Large intestine (tissue), 12 donors: ENCODE measurements at places on chromosomes 12 and 14. TPM values are rescaled to one million over a fixed set of nuclear protein-coding genes. Genes with fewer than 3 reads are reported as not detected.

The AKAP6 gene
- polyA plus RNA-seq = 8.5 TPM

The PRH2 gene
- polyA plus RNA-seq = 0.55 TPM

The LMNTD1 gene
- polyA plus RNA-seq = 0.22 TPM

DNA sequence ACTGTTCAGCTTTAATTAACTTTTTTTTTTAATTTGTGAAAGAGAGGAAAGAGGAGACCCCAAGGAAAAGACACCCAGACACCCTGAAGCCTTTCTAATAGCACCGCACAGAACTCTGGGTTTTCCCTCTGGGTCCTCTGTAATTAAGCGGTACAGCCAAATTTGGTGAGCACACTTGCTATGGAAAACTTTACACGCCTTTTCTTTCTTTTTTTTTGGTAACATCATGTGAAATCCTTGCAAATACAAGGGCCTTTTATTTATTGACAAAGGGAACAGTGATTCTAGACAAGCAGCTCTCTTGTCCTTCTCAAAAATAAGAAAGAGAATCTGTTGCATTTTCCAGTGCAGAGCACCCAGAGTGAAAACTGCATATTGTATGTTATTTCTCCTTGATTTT, 44.4 kb upstream of the CPM start:
- DNase-seq = no peak

DNA sequence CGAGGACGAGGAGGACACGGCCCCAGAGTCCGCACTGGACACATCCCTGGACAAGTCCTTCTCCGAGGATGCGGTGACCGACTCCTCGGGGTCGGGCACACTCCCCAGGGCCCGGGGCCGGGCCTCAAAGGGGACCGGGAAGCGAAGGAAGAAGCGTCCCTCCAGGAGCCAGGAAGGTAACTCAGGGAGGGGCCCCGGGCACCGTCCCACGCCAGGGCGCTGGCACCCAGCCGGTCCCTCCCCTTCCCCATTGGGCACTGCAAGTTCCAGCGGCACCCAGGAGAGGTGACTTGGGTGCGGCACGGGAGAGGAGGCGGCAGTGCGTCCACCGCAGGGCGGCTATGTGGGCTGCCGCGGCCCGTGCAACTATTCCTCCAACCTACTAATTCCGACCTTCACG, 9.3 kb upstream of the ADSS1 start:
- DNase-seq = no peak

GRCh38 chr14:75738192-75738591, 77.1 kb downstream of the TTLL5 start:
- no peak for DNase-seq

DNA sequence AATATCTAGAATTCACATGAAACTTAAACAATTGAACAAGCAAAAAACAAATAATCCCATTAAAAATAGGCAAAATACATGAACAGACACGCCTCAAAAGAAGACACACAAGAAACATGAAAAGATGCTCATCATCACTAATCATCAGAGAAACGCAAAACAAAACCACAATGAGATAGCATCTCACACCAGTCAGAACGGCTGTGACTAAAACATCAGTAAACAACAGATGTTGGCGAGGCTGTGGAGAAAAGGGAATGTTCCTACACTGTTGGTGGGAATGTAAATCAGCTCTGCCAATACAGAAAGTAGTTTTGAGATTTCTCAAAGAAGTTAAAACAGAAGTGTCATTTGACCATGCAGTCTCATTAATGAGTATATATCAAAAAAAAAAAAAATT, 121.3 kb downstream of the PTPRO start:
- no peak for DNase-seq

The CACNA1C gene
- 5.9 TPM for polyA plus RNA-seq

DNA sequence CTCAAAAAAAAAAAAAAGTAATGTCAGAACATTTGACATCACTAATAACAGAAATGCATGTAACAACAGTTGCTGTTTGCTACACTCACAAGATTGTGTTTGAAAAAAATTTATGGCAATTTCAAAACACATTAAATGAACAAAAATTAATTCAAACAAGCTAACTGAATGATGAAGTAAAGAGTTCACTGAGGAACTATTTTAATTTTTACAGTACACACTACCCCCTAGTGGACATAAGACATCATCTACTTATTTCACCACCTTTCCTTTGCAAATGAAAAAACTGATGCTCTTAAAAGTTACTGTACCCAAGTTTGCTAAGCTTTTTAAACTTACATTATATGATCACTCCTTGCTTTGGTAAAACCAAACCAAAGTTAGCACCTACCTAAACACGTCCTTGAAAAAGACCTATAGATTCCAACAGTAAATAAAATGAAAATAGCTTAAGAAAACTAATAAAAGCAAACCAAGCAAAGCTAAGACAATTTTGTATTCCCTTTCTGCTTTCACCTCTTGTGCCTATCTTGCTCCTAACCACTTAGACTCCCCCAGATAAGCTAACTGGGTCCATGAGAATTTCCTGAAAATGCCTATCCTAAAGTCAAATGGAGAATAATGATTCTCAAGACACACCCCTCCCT, 22.2 kb downstream of the UBE2N start:
- DNase-seq = peak; percentile 36

GRCh38 chr12:90757957-90758356, 197.0 kb downstream of the CCER1 start:
- DNase-seq = no peak

DNA sequence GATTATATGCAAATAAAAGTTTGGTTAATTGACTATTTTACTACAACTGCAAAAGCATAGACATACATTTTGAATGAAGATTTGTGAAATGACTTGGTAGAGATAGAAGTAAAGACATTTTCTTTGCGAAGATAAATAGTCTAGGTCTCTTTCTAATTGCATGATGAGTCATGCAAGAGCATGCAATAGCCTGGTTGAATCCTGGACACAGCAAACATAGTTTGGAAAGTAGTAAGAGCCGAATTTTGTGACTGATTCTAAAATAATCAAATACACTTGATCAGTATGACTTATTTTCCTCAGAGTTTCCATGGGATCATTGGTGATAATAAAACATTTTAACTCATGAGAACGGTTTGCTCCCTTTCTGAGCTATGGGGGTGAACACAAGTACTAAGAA, 27.7 kb upstream of the CAND1 start:
- DNase-seq = no peak

- DNase-seq = no peak
Measured at GRCh38 chr12:1880153-1880845, 38.2 kb downstream of the CACNA2D4 start.

DNA sequence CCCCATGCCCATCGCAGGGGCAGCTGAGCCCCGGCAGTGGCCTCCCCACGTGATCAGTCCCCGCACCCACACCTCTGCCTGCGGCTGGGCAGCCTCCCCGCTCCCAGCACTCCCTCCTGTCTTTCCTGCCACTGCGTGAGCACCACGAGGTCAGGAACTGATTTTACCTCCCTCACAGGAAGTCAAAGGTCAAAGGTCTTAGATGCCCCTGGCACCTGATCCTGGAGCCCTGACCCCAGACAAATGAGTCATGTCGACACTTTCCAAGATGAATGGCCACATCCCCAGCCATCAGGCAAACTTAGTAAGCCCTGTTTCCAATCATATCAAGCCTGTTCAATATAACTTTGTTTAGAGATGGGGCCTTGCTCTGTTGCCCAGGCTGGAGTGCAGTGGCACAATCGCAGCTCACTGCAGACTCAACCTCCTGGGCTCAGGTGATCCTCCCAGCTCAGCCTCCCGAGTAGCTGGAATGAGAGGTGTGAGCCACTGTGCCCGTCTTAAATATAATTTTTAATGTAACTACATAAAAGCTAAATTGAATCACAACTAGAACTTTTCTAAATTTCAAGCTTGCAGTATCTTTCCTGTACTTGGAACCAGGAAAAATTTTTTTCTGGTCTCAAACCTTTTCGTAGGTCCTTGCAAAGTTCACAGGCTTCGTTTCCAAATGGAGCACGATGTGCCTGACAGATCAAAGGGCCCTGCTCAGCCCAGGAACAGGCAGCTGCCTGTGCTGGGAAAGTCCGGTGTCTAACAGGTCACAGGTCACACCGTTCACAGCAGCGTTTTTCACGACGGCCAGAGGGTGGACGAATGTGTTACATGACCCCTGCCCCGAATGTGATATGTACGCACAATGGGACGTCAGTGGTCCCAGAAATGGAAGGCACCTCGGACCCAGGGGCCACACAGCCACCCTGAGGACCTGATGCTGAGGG, 1.9 kb downstream of the LRCOL1 start:
- no peak for DNase-seq

The C12orf50 gene
- 0.04 TPM for polyA plus RNA-seq

GRCh38 chr12:1287446-1287975, 296.5 kb downstream of the ERC1 start:
- DNase-seq = no peak
